ENCODE measurements at places on chromosomes 3 and 15.

GRCh38 chr15:100593431-100593830 is 8.6 kb downstream of the LINS1 start:
- no peak for DNase-seq

GRCh38 chr15:62549345-62549970 is 384.4 kb upstream of the C2CD4B start:
- DNase-seq = no peak

DNA sequence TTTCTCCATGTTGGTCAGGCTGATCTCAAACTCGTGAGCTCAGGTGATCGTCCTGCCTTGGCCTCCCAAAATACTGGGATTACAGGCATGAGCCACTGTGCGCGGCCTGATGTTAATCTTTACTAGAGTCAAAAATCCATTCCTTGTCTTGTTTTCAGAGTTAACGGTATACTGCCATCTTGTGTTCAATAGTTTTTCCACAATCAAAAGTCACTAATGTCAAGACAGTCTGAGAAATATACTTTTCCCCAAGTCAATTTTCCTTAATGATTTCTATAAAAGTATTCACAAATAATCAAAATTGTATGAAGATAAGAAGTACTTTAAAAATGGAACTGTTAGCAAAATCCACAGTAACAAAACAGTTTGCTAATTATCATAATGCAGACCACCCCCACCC is 8.5 kb downstream of the CRBN start:
- DNase-seq = no peak

GRCh38 chr3:194573680-194574437 is 59.4 kb downstream of the TMEM44 start:
- peak; percentile 50 for DNase-seq

DNA sequence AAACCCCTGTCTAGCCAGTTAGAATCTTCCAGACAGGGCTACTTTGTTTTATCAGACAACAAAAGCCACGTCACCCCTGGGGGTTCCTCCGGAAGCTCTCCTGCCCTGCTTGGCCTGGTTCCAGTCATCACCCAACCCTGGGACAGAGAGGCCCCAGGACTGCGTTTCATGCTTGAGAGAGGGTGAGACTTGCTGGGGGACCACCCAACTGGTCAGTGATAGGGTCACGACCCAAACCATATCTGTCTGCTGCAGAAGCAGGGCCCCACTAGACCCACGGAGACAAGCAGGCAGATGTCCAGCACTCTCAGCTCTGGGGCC is 1.2 kb downstream of the NT5DC2 start:
- peak; percentile 29 for DNase-seq

Data from activated naive CD4-positive, alpha-beta T cell treated with Interleukin-2 at 50 U/mL for 16 hours (primary cell).